ENCODE measurements at places on chromosomes 16 and 17.
A peak's percentile ranks its signal among the peaks of the same experiment; 100 is the strongest.

DNA sequence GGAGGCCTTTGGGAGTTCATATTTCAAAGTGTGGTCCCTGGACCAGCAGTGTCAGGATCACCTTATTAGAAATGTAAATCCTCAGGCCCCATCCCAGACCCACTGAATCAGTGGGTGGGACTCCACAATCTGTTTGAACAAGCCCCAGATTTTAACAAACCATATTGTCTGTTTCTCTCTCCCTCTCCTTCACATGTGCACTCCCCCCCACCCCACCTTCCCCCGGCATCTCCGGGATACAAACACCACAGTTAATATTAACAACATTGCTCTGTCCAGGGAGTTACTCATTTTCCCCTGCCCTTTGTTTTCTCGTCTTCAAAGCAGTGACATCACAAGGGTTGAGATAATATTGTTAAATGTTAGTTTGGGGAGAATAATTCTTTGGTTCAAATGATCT, 127.3 kb downstream of the KATNIP start:
- DNase-seq: no peak

GRCh38 chr16:117379-118365, 20.8 kb downstream of the NPRL3 start:
- DNase-seq: peak; percentile 31

DNA sequence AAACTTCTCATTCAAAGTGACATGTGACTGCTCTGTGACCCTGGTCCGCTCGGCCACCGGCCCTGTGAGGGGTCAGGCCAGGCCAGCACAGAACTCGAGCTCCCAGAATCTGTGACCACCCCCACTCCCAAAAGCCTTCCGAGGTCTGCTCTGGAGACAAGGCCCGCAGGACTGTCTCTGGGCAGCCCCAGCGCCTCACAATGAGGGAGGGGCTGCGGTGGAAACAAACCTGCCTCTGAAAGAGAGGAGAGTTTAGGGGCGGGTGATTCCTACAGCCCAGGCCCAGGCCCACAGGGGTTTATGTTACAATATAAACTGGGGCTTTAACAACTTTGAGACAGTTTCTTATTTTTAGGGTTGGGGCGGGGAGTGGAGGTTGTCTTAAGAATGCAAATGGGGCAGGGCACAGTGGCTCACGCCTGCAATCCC, 19.9 kb downstream of the IGFBP4 start:
- no peak for DNase-seq

DNA sequence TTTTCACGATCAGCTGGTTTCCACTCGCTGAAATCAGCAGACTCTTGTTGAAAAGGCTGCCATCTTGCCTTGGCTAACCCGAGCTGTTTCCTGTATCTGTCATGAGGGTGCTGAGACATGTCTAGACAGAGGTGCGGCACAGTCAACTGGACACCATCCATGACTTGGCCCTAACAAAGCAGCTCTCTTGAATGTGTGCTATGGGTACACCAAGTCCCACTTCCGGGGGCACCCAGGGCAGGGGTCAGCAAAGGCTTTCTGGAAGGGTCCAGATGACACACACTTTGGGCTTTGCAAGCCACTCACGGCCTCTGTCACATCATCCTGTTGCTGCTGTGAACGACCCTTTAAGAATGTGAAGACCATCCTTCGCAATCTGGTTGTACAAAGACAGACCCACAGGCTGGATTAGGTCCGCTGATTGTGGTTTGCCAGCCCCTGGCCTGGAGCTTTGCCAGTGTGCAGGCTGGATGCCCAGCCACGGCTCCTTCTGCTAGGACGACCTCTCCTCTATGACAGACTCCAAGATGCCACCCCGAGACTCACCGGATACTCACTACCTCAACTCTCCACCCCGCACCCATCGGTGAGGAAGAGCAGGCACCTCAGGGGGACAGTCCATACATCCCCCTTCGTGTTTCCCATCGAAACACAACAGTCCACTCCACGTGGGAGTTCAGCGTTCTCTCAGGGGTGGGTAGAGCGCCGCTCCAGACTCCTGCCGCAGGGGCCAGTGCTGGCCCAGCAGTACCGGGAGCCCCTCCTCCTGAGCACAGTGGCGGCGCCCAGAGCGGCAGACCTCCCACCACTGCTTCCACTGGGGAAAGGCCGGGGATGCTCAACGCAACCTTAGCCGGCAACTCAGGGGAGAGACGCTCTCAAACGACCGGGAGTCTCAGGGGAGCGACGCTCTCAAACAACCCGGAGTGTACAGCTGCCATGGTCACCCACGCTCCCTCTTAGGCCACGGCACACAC, 123.5 kb downstream of the ANKRD11 start:
- DNase-seq: no peak

- no peak for DNase-seq
These were observed 17.9 kb downstream of the NSRP1 start for GRCh38 chr17:30134551-30134950.

GRCh38 chr16:51393381-51394005, 242.4 kb upstream of the SALL1 start:
- no peak for DNase-seq

- DNase-seq: no peak
These were observed 623.2 kb downstream of the CDH8 start for GRCh38 chr16:61413021-61413420.
